MM.1S (cell line): ENCODE measurements at places on chromosomes 5 and 9.

GRCh38 chr9:22857316-22857715 lies 410.7 kb downstream of the DMRTA1 start:
- DNase-seq, result no peak

- DNase-seq, result no peak
Measured at GRCh38 chr9:121773954-121774714, 122.7 kb downstream of the DAB2IP start.

GRCh38 chr5:14385019-14385418 lies 196.6 kb upstream of the OTULINL start:
- no peak for DNase-seq

GRCh38 chr5:131104169-131104808 lies 60.8 kb downstream of the HINT1 start:
- peak; percentile 32 for DNase-seq

- DNase-seq, result no peak
Measured at GRCh38 chr9:92488681-92489550, 6.6 kb upstream of the ASPN start.
